Activated CD8-positive, alpha-beta memory T cell treated with anti-CD3 and anti-CD28 coated beads for 1 hour (primary cell): ENCODE measurements at places on chromosomes 6 and 20.

DNA sequence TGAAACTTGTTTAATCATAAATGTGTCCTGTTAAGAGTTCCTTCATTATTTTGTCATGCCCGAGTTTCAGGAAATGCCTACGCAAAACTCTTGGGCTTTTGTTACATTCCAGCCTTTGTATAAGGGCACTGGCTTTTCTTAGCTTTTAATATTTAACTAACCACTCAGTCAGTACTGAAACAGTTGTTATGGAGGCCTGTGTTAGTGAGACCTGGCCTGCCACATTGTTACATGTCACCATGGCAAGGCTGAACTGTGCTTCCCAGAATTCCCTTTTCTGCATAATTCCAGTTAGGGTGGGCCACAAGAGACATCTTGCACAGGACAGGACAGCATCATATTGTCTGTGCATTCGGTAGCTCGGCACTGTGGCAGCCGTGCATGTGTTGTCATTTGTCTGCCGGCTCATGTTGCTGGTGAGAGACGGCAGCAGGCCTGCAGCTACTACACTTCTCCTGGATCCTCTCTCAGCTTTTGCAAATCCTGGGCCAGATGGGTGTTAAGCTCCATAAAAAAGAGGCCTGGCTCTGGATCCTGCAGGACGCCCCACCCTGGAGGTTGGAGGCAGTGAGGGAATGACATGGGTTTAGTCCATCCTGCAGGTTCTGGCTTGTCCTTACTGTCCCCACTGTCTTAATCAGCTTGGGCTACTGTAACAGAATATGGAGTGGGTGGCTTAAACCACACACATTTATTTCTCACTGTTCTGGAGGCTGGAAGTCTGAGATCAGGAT lies 128.8 kb upstream of the DTNBP1 start:
- no peak for DNase-seq

GRCh38 chr20:36101192-36101591 lies 53.3 kb upstream of the EPB41L1 start:
- no peak for DNase-seq

GRCh38 chr6:12415980-12416598 lies 125.9 kb downstream of the EDN1 start:
- no peak for DNase-seq

GRCh38 chr6:68240726-68241125 lies 394.4 kb upstream of the ADGRB3 start:
- DNase-seq = no peak

- DNase-seq = no peak
Measured at GRCh38 chr20:23456873-23457272, 4.2 kb upstream of the CST11 start.

GRCh38 chr6:105881608-105882007 lies 204.5 kb upstream of the PRDM1 start:
- no peak for DNase-seq

DNA sequence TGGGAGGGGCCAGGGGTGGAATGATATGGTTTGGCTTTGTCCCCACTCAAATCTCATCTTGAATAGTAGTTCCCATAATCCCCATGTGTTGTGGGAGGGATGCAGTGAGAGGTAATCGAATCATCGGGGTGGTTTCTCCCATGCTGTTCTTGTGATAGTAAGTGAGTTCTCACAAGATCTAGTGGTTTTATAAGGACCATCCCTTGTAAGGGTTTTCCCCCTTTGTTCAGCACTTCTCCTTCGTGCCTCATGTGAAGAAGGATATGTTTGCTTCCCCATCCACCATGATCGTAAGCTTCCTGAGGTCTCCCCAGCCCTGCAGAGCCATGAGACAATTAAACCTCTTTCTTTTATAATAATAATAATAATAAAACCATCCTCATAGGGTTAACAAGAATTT lies 88.8 kb upstream of the PRND start:
- DNase-seq = no peak

DNA sequence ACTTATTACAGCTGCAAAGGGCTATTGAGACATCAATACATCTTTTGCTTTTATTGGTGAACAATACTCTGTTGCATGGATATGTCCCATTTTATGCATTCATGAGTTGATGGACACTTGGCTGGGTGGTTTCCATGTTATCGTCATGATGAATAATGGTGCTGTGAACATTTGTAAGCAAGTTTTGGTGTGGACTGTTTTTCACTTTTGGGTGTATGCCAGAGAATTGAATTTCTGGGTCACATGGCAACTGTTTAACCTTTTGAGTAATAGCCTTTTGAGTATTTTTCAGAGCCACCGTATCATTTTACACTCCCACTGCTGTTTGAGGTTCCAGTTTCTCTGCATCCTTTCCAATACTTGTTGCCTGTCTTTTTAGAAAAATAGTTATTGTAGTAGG lies 107.0 kb downstream of the JARID2 start:
- no peak for DNase-seq

DNA sequence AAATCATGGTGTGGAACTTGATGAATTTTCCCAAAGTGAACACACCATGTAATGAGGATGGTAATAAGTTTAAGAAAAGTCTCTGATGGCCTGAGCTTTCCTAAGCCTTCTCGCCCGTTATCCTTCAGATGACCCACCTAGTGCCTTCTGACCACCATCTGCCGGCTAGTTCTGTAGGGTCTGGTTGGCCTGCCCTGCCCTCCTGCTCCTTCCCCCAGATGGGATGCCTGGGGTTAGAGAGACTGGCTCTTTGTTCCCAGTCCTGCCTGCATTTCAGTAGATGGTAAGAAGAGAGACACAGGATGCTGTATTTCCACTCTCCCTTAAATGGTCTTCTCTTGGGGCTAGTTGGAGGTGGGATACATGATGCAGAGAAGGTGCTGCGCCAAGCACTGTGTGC lies 43.0 kb downstream of the TIAM2 start:
- no peak for DNase-seq
